ENCODE measurements at places on chromosomes 16 and 17. TPM values are rescaled to one million over a fixed set of nuclear protein-coding genes. Genes with fewer than 3 reads are reported as not detected.

GRCh38 chr17:59186850-59187249, 23.0 kb upstream of the SMG8 start:
- DNase-seq, result no peak

- DNase-seq, result no peak
Measured at GRCh38 chr16:56823081-56823733, 41.8 kb upstream of the SLC12A3 start.

- no peak for DNase-seq
Measured at GRCh38 chr16:57609541-57610401, 18.7 kb upstream of the ADGRG1 start.

GRCh38 chr16:8946544-8946943, 17.2 kb downstream of the USP7 start:
- DNase-seq, result no peak

DNA sequence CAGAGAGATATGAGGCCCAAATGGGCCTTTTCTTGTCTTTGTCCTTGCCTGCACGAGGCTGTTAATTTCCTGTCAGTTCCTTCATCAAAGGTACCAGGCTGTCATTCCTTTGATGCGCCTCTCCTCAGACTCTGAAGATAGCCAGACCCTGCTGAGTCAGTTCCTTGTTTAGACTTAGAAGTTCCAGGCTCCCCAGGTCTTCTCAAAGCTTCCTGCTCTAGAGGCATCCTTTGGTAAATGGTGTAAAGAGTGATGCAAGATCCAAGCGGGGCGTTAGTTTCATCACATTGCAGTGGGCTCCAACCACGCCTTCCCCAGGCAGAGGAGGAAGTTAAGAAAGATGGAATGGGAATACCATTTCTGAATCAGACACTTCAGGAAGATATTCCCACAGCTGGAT, 4.0 kb upstream of the CDH11 start:
- DNase-seq, result peak; percentile 57

The CFAP52 gene
- not detected for total RNA-seq

The KRTAP9-8 gene
- total RNA-seq, result not detected
